ENCODE measurements at places on chromosomes 2 and 18.

DNA sequence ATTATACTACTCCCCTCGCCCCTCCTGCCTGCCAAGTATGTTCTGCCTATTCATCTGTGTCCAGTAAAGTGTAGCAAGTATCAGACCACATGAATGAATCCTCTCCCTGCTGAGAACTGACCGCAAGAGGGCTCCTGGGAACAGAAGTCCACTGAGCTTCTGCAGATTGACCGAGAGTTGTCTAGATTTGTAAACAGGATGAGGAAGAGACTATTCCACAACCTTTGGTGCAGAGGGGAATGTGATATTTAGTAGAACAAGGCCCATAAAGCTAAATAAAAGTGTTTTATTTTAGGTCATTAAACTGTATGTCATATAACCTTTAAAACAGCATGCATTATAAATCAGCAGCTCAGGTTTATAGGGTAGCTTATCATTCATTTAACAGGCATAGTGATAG is 377.0 kb downstream of the DCC start:
- DNase-seq = no peak

DNA sequence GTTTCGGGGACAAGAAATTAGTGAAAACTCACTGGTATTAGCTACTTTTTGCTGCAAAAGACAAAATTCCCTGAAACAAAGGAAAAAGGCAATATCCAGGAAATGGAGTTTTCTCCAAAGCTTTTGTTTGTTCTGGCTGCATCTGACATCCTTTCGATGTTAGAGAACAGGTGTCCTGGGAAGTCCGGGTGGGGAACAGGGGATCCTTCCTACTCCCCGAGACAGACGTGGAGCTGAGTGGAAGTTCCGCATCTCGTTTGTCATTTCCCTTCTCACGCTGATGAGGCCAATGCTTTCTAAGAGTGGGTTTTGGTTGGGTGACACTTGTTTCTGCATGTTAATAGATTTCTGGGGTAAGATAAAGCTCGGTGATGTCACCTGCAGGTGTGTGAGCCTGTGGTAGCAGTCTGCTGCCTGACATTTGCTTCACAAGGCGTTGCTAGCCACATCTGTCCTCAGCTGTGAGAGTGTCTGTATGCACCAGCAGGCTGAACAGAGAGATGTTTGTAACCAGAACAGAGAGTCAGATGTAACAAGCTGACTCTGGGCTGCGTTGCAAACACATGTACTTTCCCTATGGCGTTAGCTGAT is 125.9 kb downstream of the ACOXL start:
- DNase-seq = peak; percentile 37

DNA sequence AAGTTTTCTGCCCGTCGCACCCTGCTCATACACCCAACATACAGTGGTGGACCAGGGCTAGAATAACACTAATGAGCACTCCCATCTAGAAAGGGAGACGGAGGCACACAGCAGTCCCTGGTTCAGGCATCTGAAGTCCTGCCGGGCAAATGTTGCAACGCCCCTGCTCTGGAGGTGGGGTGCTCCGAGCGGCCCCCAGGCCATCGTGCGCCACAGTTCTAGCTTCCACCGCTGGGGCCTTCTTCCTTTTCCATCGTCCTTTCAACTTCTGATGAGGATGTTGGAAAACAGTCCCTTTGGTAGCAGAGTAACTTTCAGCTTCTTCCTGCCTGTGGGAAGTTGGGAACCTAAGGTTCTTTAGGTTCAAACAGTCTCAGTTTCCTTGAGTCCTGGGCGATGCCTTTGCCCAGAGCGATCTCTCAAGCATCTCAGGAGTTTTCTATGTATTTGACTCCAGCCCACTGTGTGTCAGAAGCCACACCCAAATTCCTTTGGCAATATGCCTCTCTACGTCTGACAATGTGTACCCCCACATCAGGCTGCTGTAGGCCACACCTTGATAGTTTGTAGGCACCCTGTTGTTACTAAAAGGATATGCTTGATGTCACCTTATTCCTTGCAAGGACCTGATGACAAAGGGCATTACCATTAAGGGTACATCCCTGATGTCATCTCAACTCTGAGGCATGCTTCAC is 258.8 kb downstream of the GLI2 start:
- DNase-seq = no peak

- DNase-seq = no peak
Measured at GRCh38 chr2:48199070-48199469, 292.8 kb upstream of the FBXO11 start.

DNA sequence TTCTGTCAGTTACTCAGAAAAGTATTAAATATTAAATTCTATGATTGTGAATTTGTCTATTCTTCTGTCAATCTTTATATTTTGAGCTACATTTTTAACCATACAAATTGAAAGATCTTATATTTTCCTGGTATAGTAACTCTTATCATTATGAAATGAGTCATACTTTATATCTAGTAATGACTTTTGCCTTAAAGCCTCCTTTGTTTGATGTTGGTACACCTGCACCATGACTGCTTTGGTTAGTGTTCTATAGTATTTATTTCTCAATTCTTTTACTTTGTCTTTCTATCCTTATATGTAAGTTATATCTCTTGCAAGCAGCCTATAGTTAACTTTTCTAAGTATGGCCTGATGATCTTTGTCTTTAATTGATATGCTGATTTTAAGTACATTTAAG is 13.0 kb downstream of the ZNF236 start:
- DNase-seq = no peak

DNA sequence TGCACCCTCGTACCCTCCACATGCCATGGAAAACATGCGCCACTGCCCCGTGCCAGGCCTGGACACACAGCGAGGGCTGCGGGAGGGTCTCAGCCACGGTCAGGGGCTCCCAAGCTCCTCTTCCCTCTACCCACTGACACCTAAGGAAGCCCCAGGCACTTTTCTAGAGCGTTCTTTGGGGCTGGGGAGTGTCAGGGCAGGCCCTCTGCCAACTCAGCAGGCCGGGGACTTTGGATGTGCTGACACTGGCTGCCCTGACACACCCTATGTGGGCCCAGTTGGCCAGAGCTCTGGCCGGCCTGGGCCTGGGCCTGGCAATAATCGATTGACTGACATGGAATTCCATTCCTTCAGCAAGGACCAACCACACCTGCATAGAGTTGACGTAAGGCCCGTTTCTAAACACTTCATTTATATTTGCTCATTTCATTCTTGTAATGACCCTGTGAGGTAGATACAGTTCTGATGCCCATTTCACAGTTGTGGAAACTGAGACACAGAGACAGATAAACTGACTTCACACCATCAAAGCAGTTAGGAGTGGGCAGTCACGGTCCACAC is 70.5 kb downstream of the ZFP36L2 start:
- no peak for DNase-seq

GRCh38 chr2:43493954-43494353 is 101.9 kb downstream of the THADA start:
- DNase-seq = no peak

DNA sequence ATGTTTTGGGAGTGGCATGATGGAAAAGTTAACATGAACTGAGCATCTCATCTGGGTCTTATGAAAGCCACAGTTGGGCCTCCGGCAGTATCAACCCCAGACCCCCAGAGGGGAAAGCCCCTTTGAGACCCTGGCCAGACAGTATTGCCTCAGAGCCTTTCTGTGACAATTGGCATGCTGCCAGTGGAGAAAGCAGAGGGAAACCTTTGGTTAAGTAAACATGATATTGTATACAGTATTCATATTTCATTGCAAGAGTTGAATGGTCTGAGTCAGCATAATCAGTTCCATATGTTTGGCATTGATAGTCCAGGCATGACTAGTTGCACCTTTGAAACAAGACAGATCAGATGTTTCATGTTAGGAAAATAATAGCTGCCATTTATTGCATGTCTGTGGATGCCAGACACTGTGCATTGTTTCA is 20.0 kb downstream of the MERTK start:
- DNase-seq = no peak

- no peak for DNase-seq
Measured at GRCh38 chr2:24342110-24342910, 18.0 kb downstream of the ITSN2 start.

All from stimulated activated CD4-positive, alpha-beta T cell treated with anti-CD3 and anti-CD28 coated beads, Interleukin-4, amount 100 ng/mL, for 48 hours (primary cell).